Left cardiac atrium (tissue), 4 donors: ENCODE measurements at places on chromosomes 1 and 21. TPM values are rescaled to one million over a fixed set of nuclear protein-coding genes. Genes with fewer than 3 reads are reported as not detected.

- no peak for DNase-seq
Observed at GRCh38 chr1:168665975-168666374, 63.0 kb downstream of the DPT start.

- peak; percentile 60 for DNase-seq
Observed at GRCh38 chr21:36156815-36157670, at the start of gene DOP1B. Gene DOP1B (plus strand): TSS chr21:36156824. CDS start chr21:36164734, 7,910 bp downstream.

GRCh38 chr1:68521286-68521685 is 24.4 kb upstream of the DEPDC1 start:
- no peak for DNase-seq

The SELENBP1 gene
- total RNA-seq: 82.2 TPM

The PEAR1 gene
- 7.2 TPM for total RNA-seq

The A3GALT2 gene
- not detected for total RNA-seq
